ENCODE measurements at places on chromosomes 5 and 9.

DNA sequence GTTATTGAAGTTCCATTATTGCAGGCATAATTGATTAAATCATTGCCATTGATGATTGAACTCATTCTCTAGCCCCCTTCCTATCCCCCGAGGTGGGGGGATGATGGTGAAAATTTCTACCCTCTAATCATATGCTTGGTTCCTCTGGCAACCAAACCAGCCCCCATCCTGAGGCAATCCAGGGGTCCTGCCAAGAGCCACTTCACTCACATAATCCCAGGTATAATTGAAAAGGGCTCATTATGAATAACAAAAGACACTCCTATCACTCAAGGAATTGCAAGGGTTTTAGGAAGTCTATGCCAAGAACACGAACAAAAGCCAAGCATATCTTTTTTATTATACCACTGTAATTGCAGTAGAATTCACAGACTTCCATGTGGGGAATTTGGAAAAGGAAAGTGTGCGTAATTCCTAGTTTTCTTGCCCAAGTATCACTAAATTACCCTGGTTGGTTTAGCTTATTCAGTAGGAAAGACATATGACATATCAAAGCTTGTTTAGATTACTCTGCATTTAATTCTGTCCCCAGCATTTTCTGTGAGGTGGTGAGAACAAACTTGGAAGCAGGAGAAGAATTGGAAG lies 130.7 kb upstream of the TAF11L2 start:
- no peak for DNase-seq

GRCh38 chr9:125343518-125344275 lies 82.1 kb downstream of the GAPVD1 start:
- peak; percentile 35 for DNase-seq

- no peak for DNase-seq
These were observed 41.8 kb upstream of the FGF1 start for GRCh38 chr5:142727735-142728047.

DNA sequence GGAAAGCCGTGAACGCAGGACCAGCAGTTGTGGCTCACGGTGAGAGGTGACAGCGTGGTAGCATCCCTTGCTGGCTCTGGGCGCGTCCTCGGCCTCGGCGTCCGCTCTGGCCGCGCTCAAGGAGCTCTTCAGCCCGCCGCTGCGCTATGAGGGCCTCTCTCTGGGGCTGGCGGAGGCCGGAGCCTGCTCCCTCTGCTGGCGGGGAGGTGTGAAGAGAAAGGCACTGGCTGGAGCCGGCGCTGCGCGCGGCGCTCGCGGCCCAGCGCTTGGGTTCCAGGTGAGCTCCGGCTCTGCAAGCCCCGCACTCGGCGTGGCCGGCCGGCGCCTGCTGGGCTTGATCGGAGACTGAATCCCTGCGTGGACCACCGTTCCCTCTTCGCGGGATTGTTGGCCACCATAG lies 705.6 kb downstream of the SEMA5A start:
- no peak for DNase-seq

GRCh38 chr5:7659420-7659819 lies 191.5 kb downstream of the CFAP90 start:
- no peak for DNase-seq

DNA sequence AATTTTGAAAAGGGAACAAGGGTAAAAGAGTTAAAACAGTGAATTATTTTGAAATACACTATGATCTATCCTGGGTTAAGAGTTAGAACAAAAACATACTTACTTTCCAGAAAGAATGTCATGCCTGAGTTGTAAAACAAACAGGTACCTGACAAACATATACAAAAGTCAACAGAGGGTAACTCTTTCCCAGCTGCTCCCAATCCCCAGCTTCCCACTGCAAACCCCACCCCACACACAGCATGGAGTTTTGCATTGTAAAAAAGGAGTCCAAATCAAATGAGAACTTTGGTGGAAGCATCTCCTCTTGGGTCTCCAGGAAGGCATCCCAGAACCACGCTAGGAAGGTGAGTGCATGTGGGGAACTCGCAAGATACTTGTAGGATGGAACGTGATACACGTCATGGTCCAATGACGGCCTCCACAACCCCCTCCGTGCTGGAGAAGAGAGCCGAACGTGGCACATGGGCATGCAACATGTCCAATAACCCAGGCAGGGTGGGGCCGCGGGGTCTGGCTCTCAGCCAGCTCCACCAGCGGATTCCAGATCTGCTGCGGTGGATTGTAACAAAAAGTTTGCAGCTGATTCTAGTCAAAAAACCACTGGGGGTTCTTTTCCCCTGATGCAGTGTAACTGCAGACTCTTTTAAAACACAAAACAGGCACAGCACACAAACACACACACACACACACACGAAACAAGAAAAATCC lies 55.8 kb downstream of the EPB41L4B start:
- DNase-seq, result no peak

DNA sequence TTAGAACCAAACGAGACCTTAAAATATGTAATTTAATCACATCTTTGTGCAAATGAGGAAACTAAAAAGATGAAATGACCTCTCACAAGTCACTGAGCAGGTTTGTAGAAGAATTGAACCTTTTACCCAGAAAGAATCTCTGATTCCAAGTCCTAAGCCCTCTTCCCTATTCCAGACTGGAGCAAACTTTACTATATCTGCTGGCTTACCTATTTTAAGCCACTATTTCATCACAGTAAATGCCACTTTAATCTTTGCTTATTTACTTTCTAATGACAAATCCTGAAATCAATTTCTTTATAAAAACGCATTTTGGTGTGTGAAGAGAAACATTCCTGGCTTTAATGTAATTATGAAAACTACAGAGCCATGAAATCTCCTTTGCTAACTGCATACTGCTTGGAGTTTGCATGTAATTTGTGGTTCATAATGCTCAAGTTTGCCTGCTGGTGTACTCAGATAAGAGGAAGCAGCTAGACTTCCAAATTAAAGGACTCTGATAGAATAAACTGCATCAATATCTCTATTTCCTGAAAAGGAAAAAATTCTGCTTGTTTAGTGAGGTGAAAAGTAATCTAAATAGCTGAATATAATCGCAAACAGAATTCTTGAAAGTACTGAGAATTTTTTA lies 121.2 kb downstream of the RAB3C start:
- no peak for DNase-seq

DNA sequence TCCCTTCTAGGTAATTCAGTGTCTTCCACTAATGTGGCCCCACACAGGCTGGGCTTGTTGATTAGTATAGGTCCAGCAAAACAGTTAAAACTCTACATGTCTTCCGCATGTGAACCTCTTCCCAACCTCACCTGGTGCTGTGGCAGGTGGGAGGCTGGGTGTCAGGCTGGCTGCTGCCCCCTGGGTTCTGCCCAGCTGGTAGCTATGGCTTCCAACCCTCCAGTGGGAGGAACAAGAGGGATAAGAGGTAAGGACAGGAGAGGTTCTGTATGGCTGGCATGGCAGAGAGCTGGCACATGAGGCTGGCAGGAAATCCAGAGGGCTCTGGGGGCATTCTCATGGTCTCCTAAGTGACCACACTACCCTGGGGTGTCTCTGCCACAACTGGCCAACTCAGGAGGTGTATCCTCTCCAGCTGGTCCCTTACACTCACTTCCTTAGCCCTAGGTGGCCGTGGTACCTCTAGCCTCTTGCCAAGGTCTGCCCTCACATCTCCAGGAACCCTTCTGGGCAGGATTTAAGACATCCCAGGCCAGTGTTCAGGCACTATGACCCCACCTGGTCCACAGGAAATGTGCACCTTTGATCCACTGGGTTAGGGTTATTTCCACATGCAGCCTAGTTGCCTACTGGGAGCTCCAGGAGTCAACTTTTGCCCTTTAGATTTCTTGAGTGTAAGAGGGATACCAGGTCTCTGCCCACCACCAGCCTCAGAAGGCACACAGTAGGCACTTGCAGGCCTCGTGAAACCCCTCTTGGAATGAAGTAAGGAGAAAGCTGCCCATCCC lies 41.7 kb downstream of the AHRR start:
- no peak for DNase-seq

DNA sequence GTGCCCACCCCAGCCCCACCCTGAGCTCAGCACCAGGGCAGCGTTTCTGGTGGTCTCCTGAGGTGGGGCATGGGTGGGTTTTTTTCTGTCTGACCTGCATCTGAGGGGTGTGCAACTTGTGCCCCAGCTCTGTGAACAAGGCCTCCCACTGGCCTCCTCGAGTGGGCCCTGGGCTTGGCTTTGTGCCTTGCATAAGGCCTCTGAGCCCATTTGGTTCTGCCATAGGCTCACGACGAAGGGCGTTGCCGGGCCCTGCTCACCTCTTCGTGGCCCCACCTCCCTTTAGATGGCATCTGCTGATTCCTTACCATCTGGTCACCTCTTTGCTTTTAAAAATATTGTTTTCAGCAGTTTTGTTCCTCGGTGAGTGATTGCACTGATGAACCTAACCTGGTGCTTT lies 127.1 kb upstream of the COL5A1 start:
- DNase-seq, result no peak

DNA sequence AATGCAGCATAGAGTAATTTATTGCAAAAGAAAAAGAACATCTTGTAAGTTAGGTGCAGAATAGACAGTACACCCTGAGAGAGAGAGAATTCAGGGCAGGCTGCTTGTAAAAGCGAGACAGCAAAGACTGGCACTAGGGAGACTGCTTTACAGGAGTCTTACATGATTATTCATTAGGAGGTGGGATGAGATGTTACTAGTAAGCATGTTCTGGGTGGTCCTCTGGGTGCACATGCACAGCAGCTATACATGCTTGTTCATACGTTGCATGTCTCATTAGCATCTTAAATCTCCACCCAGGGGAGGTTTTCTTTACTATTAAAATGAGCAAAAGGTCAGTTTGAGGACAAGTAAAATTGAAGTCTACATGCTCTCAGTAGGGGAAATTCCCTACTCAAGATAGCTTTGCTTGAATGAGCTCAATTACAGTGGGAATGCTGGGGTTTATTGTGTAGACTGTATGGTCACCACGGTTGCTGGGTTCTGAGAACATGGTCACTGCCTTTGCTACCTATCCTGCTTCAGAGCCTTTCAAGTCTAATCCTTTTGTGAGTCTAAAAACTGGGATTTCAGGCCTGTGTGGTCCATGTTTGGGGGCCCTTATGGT lies 60.6 kb downstream of the RGS7BP start:
- no peak for DNase-seq
